H1 (cell line): ENCODE measurements at places on chromosomes 3 and 15. TPM values are rescaled to one million over a fixed set of nuclear protein-coding genes. Genes with fewer than 3 reads are reported as not detected.

- DNase-seq, result no peak
Observed at GRCh38 chr3:143242101-143242500, 122.5 kb downstream of the CHST2 start.

The DPPA2 gene
- 6.6 and 7.8 TPM in 2 replicates for polyA plus RNA-seq

GRCh38 chr3:133506215-133506901 lies 67.1 kb upstream of the CDV3 start:
- no peak for DNase-seq

The VIPR1 gene
- 7.8 and 11.1 TPM in 2 replicates for polyA plus RNA-seq

DNA sequence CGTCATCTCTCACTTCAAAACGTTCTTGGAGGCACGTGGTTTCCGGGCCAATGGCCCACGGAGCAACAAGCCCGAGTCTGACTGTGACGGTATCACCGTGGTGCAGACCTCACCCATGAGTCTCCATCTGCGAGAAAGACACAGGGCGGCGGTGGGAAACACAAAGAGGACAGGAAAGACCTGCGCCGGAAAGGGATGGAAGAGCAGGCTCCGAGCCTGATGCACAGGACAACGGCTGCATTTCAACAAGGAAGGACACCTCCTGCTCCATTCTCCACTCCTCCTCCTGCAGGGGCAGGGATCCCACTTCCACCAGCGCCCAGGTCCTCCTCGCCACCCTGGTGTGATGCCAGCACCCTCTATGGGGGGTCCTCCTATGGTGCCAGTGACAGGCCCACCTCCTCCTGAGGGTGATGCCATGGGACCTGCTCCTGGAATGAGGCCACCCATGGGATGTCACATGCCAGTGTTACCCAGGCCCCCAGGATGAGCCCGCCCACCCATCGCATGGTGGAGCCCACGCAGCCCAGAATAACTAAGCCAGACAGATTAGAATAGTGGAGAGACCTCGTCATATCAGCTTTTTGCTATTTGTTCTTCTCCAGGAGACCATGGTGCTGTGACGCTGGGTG lies 73.0 kb upstream of the PCSK6 start:
- DNase-seq, result peak; percentile 23

DNA sequence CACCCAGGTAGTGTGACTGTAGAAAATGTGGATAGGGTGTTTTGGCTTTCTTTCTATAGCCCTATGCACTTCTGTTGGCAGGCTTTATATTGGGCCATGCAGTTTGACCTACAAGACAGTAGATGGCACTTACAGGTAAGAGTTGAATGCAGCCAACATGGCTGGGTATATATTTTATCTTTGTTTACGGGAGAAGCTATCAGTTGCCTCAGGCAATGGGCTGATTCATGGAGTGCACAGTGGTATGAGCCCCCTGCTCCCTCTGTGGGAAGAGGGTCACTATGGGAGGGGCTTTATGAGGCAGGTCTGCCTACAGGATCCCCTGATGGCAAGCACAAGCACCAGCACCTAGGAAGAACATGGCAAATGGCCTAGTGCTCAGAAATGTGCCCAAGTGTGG lies 301.2 kb upstream of the CDIN1 start:
- peak; percentile 7 for DNase-seq

GRCh38 chr3:127784283-127784682 lies 38.0 kb downstream of the MGLL start:
- no peak for DNase-seq

- DNase-seq, result peak; percentile 29
Observed at GRCh38 chr3:158918008-158918407, 116.2 kb downstream of the MFSD1 start.

DNA sequence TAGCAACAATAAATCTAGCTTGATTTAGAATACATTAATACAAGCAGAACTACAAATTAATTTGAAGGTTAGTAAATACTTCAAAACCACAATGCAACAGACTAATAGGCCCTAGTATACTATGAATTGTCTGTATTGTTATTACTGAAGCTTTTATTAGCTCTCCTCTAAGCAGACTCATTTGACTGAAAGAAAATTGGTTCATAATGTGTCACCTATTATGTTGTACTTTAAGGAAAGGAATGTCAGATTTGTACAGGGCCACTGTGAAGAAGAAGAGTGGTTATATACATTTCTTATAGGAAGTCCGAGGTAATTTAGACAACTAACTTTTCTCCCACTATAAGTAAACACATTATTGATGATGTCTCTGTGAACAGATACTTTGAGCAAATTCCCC lies 954.5 kb downstream of the ZPLD1 start:
- DNase-seq, result no peak

DNA sequence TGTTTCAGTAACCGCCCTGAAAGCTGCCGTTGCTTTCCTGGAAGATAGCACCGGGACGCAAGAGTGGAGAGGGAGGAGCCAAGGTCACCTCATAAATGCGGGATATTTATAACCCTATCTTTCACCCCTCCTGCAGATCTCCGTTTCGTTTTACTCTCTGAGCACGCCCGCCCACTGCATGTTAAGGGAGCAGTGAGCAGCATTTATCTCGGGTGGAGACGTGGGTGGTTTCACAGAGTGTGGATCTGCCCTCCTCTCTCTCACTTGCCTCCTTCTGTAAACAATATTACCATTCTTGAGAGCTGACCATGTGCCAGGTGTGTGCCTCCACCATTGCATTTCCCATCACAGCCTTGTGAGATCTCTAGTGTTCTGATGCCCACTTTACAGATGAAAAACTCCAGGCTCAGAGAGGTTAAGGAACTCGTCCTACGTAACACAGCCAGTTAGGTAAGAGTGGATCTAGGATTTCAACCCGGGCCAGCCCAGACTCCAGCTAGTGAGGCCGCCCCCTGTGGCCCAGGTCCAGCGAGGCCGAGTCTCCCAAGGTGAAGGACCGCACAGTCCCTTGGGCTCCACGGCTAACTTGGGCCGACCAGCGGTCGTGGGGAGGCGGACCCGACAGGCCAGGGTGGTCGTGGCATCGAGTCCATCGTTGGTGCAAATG lies 16.9 kb upstream of the SEMA4B start:
- no peak for DNase-seq

DNA sequence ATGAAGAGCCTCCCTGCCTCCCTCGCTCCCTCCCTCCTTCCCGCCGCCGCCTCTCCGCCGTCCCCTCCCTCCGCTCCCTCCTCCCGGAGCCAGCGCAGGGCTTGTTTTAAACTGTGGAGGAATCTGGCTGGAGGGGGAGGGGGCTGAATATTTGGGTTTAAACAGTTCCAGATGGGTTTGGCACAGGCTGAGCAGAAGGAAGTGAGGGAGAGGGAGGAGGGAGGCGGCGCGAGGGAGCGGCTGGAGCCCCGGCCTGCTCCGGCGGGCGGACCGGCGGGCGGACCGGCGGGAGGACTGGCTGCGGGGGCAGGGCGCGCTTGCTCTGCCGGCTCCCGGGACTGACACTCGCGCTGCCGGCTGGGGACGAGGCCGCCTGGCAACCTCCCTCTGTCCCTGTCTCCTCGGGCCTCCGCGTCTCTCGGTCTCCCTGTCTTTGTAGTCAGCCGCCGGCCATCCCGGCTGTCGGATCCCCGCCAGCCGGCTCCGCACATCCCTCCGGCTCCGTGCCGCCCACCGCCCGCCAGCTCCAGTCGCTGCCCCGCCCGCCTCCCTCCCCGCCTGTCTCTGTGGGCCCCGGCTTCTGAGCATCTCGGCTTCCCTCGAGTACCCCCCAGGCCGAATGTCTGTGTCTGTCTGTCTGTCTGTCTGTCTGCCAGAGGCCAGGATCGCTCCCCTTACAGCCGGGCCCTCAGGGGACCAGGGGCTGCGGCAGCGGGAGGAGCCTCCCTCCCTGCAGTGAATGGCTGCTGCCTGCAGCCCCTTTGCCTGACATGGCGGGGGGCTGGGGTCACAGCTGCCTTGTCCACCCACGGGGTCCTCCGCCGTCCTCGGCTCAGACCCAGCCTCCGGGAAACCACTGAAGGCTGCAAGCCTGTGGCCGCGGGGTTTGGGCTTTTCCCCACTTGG lies 7.6 kb downstream of the EPHB3 start:
- peak; percentile 79 for DNase-seq

- no peak for DNase-seq
Observed at GRCh38 chr3:145623349-145623748, 537.6 kb downstream of the PLOD2 start.

The SV2B gene
- 0.09 and 0.22 TPM in 2 replicates for polyA plus RNA-seq

GRCh38 chr15:52139599-52140462 lies 27.3 kb upstream of the BCL2L10 start:
- DNase-seq, result peak; percentile 51

DNA sequence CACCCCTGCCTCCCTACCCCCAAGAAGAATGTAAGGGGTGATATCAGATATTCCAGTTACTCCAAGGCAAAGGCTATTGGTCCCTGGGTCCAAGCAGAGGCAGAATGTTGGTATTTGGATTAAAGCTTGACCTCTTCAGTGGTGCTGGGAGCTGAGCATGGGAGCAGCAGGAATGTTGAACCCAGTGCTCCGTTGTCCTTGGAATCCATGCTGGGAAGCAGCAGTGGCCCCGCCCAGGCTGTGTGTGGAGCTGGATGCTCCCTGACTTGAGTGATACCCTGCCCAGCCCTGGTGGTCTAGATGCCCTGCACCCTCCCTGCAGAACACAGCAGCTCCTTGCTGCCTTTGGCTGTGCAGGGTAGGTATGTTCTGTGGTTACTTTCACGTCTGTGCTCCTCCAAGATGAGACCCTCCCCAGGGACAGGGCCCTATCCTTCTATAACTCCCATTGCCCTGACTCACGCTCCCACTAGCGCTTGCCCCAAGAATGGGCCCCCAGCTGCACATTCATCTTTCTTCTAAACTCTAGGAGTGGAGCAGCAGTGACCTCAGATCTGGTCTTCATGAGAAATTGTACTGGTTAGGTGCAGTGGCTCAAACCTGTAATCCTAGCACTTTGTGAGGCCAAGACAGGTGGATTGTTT lies 35.1 kb downstream of the UMPS start:
- no peak for DNase-seq

DNA sequence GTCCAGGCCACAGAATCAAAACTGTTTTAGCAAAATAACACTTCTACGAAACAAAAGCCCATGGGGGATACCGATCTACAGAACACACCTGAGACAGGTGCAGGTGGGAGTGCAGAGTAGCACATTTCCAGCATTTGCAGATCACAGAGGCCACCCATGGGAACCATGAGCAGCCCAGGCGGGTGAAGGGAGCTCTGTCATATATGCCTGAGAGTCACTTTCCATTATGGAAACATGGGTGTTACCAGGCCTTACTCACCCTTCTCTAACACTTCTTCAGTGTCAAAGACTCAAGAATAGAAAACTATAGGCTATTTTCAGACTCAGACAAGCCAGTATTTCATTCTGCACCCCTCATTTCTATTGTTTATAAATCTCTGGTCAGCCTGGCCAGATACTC lies 3.5 kb downstream of the PLA1A start:
- no peak for DNase-seq

- DNase-seq, result no peak
Observed at GRCh38 chr3:53577506-53577905, 83.1 kb downstream of the CACNA1D start.

DNA sequence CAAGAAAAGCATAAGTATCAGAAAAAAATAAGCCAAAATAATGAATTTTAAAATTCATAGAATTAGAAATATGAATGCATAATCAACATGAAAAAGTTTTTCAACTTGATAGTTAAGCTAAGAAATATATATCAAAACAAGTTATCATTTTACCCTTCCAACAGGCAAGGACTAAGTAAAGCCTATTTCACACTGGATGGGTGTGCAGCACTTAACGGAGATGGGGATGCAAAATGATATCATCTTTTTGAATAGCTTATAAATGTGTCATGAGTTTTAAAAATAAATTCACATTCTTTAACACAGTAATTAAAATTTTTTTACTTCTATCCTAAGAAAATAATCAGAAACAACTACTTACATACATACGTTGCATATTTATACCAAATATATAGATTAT lies 20.9 kb downstream of the PIK3R4 start:
- DNase-seq, result no peak

- no peak for DNase-seq
Observed at GRCh38 chr3:123909785-123910184, 25.7 kb upstream of the MYLK start.

DNA sequence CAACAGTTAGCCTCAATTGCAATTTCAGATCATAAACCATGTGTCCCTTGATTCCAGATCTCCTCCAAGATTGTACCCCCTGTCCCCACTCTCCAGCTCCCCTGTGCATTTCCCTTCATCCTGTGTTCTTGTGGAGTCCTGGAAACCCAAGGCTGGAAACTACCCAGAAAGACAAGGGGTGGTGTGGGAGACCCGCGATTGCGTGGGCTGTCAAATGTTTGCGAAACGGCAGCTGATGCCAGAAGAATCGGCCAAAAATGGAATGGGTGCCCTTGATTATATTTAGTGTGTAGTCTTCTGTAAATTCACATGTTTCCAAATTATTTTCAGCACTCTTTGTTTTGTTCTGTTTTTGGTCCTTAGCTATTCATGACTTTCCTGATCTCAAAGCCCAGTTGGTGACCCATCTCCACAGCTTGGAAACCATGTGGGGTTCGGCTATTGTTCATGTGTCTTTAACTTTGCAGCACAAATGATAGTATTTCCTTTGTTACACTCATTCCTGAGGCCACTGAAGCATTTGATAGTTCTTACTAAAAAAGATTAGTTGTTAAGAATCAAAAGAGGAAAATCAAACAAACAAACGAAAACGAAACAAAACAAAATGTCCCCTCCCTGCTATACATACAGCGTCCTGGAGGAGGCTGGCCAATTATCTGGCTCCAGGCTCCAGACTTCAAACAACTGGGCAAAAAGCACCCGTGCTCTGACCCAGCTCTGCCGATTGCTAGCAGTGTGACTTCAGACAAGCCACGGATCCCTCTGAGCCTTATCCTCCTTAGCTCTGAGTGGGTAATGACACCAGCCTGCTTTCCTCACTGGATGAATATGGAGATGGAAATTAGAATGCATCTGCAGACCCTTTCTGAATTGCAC lies 120.9 kb downstream of the CACNA2D3 start:
- DNase-seq, result no peak

The CATSPER2 gene
- polyA plus RNA-seq, result 0.89 and 1.9 TPM in 2 replicates

The CKMT1B gene
- 91.3 and 111 TPM in 2 replicates for polyA plus RNA-seq

The NUP210 gene
- 51.0 and 55.0 TPM in 2 replicates for polyA plus RNA-seq

The PLIN1 gene
- 0.33 and 0.41 TPM in 2 replicates for polyA plus RNA-seq

The CCR1 gene
- polyA plus RNA-seq, result not detected in 2 replicates

- DNase-seq, result no peak
Observed at GRCh38 chr15:75649045-75649761, 1.5 kb downstream of the SNX33 start.

The SSUH2 gene
- 0.41 and 0.62 TPM in 2 replicates for polyA plus RNA-seq
